ENCODE measurements at places on chromosomes 13 and 19.

GRCh38 chr13:74128156-74128767, 5.9 kb downstream of the KLF12 start:
- DNase-seq: no peak

DNA sequence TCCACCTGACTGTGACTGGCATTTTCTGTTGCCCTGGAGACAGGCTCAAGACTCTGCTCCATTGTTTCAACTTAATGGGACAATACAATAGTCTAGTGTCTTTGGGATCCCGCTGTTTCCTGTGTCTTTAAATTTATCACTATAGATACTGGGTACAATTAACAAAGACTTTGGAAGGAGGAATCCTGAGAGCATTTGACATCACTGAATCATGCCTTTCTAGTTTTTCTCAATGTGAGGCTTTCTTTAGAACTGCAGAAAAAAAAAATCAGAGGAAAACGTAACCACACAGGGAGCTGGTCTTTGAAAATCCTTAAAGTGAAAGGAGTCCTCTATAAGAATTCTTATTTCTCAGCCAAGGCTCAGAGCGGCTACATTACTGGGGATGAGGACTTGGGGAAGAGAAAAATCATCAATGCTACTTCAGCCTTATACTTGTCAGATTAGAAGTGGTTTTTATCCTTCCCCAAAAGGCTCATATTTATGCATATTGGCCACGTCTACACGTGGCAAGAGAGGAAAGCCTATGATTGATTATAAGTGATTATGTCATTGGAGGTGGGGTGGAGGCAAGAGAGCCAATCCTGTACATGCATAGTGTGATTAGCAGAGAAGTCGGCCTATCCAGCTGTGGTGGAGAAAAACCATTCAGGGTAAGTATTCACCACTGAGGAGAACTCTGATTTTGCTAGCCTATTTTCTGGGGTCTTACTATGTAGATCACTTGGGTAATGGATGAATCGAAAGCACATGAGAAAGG, 34.4 kb upstream of the UBL3 start:
- DNase-seq: no peak

- no peak for DNase-seq
Observed at GRCh38 chr19:13400296-13400695, 106.0 kb downstream of the CACNA1A start.

DNA sequence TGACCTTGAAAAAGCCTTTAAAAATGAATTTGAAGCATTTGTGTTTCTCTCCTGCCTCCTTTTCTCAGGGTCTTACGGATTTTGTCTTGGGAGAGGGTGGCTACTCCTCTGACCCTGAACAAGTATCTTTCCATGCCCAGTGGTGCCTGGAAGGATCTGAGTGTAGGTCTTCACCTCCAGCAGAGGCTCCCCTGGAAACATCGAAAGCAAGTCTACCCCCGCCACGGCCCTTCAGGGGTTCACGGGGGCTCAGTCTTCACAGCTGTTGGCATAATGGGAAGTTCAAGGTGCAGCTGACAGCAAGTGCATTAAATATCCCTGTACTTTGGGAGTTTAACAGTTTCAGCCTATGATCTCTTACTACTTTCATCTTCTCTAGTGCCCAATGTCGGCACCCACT, 42.7 kb upstream of the SLC15A1 start:
- DNase-seq: no peak

DNA sequence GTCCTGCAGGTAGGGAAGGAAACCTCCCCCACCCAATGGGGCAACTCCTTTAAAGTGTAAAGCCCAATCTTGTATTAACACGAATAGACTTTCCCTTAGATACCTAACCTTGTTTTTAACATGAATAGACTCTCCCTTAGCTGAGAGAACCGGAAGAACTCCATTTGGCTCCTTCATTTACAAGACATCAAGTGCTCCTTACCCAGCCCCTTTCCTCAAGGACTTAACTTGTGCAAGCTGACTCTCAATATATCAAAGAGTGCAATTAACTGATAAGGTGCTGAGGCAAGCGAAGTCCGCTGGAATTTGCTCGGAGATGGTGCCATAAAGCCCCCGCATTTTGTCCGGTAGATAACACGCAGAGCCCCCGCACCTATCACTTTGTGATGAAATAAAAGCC, 9.9 kb upstream of the ZNF90 start:
- no peak for DNase-seq

DNA sequence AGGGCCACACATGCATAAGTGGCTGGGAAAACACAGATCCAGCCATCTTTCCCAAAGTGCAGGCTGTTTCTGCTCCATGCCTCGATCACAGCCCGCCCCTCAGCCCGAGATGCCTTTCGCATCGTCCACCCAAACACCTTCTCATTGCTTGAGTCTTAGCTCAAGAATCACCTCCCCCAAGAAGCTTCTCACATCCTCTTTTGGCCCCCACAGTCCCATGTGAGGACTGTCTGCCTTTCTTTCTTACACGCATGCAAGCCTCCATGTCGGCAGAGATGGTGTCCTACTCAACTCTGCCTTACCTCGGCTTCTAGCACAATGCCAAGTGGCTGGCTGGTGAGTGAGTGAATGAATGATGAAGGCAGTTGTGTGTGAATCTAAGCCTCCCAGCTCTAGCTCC, 18.1 kb upstream of the GSX1 start:
- no peak for DNase-seq

GRCh38 chr13:40582531-40582930, 83.9 kb downstream of the FOXO1 start:
- no peak for DNase-seq

GRCh38 chr19:5093297-5093928, 124.5 kb downstream of the KDM4B start:
- no peak for DNase-seq

GRCh38 chr13:41938918-41939317, 22.0 kb downstream of the VWA8 start:
- no peak for DNase-seq

All from BJ (cell line).